ENCODE measurements at places on chromosomes 7 and 10.

GRCh38 chr7:50828801-50829200, 46.1 kb upstream of the GRB10 start:
- no peak for DNase-seq

DNA sequence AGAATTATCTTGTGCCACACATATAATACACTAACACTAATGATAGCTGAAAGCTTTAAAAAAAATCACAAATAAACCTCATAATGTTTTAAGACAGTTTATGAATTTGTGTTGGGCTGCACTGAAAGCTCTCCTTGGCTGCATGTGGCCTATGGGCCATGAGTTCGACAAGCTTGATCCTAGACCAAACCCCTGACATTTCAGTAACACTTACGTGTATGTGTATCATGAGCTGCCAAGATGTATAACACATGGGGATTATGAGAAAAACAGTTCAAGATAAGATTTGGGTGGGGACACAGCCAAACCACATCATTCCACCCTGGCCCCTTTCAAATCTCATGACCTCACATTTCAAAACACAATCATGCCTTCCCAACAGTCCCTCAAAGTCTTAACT, 823.8 kb downstream of the PCDH15 start:
- DNase-seq: no peak

DNA sequence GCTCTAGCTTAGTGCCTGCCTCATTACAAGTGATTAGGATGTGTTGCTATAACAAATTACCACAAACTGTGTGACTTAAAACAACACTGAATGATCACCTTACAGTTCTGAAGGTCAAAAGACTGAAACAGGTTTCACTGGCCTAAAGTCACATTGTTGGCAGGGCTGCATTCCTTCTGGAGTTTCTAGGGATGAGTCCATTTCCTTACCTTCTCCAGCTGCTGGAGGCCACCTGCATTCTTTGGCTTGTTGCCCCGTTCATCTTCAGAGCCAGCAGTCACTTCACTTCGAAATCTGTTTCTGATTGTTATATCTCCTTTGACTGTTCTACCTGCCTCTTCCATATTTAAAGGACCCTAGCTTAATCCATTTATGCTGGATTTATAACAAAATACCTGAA, 69.4 kb upstream of the MTPN start:
- DNase-seq: no peak

DNA sequence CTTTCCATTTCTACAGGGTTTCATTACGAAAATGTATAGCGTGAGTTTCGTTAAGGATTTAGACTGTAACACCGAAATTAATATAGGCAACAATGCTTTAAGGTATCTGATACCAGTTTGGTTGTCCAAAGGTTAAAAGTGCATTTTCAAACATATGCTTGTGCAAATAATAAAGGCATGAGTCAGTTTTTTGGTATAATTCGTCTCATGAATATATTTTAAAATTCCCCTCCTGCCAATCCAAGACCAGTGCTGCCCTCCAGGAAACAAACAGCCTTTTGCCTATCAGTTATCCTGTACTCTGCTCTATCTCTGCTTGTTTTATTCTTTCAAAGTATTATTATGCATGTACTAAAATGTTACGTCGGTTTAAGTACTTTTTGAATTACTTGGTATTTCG, 2.0 kb downstream of the LCOR start:
- no peak for DNase-seq

DNA sequence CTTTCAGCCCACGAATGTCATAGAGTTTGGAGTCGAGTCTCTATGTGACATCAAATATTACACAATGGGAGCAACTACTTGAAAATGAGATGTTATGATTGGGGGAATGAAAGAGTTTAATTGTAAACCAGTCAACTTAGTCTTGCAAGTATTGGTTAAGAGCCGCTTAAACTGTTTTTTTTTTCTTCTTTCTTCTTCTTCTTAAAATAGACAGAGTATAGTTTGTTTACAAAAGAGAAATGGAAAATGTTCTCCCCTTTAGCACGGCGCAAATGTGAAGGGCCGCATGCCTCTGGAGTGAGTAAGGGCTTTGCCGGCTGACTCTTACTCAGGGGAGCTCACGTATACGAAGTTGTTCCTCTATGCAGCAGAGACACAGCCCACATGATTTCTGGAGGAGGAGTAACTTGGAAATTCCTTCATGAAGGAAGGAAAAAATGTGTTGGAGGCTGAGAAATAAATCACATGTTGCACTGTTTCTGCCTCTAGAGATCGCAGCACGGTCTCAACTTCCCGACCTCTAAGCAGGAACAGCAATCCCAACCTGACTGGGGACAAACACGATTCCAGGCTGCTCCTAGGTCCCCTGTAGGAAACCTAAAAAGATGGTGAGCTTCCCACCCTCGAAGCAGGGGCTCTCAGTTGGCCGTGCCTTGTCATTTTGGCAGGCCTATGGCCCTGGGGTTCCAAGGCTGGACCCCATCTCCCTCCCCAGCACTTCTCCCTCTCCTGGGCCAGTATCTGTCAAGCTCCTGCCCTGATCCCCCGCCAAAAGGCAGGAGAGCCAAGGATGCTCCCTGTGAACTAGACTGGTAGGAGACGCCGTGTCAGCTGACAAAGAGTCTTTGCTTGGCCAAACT, 44.8 kb downstream of the MYOF start:
- peak; percentile 89 for DNase-seq

DNA sequence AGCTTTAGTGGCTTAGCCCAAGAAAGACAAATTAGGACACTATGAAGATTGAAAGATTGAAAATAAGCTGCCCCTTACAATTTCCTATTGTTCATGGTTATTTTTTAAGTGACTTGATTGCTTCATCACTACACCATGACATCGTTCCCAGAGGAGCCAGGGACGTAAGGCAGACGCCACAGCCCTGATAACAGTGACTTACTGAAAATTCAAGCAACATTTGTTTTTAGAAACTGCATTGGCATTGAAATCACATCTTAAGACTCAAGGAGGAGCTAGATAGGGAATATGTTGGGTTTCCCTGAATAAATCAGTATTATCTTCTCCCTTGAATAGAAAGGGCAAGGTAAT, 38.7 kb upstream of the ANK3 start:
- no peak for DNase-seq

- no peak for DNase-seq
Observed at GRCh38 chr10:60778971-60779796, 906 bp downstream of the CDK1 start.

- no peak for DNase-seq
Observed at GRCh38 chr7:105697753-105698152, 116.5 kb upstream of the EFCAB10 start.

DNA sequence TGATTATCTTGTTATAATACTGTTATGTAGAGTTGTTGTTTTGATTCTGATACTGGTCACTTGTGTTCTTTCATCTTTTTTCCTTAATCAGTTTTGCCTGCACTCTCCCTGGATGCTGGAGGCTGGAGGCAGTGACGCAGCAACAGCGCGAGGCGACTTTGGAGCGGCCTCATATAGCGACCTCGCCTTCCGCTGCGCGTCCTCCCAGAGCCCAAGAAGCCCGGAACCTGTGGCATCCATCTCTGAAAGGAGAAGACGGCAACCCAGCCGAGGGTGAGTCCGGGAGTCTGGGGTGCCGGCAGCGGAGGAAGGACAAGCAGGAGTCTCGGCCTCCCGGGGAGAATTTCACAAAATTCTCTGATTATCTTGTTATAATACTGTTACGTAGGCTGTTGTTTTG, 161.2 kb downstream of the ZNF33B start:
- DNase-seq: no peak

DNA sequence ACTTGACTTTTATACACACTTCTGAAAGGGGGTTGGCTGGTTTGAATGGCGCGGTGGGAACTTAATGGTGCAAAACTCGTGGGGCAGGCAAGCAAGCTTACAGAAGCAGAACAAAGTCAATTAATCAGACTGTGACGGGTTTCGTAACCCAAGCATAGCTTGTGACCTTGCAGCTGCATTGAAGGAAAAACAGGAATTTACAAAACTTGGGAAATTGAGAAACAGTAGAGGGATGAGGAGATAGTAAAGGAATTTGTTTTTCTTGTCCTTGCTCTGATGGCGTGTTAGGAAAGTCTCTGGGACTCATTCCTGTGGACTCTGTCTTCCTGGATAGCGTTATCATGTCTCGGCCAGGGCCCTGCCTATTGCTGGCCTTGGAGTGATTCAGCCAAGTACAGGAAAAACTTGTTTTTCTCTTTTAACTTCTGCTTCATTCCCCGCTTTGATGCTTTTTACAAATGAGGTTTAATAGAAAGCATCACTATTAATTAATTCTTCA, 220.0 kb upstream of the KCND2 start:
- DNase-seq: peak; percentile 59

GRCh38 chr7:30252885-30253795, 31.3 kb upstream of the ZNRF2 start:
- DNase-seq: peak; percentile 65

DNA sequence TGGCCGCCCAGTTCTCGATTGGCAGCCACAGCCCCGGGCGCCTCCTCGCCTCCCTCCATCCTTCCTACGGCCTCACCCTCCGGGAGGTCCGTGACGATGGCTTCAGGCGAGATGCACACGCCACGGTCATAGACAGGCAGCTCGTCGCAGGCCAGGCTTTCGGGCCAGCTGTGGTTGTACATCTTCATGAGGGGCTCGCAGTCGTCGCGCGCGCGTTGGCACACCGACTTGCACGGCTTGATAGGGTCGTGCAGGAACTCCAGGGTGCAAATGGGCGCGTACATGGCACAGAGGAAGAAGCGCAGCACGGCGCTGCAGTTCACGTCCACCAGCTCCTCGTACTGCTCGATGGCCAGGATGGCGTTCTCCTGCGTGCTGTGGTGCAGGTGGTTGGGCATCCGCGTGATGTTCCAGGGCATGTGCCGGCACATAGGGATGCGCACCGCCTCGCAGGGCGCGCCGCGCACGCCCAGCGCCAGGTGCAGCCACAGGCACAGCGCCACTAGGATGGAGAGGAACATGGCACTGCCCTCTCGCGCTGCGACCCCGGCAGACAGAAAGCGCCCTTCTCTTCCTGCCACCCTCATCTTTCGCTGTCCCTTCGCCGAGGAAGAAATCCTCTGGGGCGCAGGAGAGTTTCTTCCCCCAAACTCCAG, 472 bp downstream of the SFRP4 start:
- no peak for DNase-seq

- no peak for DNase-seq
Observed at GRCh38 chr7:33425929-33426678, 296.7 kb downstream of the BBS9 start.

DNA sequence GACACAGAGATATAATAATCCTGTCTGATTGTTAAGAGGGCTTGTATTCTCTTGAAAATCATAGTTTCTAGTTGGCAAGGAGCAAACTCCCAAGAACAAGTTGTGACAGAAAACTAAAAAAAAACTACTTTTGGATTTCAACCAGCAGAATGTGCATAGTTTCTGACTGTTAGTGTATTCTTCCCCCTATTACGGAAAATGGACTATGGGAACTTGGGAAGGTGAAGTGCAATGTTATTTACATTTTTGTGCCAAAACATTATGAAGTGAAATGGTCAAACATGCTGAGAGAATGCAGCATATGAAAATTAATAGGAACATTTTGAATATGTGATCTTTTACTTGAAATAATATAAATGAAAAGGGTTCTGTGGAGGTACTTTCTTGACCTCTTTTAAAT, 660.8 kb downstream of the SUGCT start:
- DNase-seq: no peak

DNA sequence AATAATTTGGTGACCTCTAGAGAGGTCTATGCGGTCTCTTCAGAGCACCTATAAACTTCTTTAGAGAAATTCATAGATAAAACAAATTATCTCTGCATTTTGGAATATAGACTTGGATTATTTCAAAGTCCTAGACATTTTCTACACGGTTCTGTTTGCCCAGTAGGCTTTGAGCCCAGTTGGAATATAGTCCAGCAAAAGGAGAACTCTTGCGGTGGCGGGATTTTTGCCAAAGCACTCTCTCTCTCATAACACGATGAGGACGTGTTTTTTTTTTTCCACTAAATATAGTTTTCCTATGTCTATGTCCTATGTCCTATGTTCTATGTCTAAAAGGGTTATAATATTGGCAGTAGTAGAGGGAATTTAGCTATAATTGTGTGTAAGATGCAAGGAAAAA, 164.9 kb upstream of the AGR3 start:
- no peak for DNase-seq

Measured in ureter (tissue), 1 donor.